ENCODE measurements at places on chromosomes 7 and 10.

- DNase-seq: no peak
These were observed 3.5 kb upstream of the RGS10 start for GRCh38 chr10:119546009-119546408.

GRCh38 chr10:47045331-47045861 lies 134.2 kb downstream of the PTPN20 start:
- DNase-seq: no peak

DNA sequence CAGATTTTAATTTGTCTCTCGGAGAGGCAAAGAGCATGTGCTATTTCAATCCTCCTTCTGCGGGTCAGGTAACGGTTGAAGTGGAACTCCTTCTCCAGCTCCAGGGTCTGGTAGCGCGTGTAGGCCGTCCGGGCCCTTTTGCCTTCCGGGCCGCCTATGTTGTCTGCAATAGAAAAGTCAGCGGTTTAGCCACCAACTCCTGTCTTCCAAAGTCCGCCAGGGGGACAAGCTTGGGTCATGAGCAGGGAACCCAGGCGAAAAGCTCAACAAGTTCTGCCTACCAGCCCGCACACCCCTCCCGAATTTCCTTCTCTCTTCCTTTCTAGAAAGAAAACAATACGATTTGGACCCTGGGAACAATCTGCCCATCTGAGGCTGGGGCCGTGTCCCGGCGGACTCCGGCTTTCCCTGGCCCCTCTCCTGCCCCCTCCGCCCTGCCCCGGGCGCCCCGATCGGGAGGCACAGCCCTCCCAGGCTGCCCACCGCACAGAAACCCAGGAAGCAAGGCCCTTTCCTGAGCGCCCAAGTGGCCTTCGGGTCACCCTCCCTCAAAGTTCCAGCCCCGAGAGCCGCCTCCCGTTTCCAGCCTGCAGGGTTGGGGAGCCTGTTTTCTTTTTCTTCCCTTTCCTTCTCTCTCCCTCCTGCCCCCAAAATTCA lies 1.4 kb downstream of the HOXA5 start:
- DNase-seq: peak; percentile 73

DNA sequence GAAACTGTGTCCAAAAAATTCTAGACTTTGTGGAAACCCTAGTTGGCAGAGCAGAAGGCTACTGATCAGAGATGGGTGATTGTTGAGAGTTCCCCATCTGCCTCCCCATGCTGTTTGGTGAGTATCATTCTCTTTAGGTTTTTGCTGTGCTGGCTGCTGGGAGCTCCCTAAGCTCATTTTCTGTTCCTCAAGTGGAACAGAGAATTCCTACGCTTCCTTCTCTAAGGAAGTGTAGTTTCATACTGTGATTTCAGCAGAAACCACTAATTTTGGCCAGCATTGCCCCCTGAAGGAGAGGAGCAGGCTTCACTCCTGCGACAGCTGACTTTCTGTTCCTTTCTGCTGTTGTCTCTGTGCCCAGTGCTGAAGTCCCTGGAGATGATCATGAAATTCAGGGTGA lies 355.3 kb upstream of the NPVF start:
- no peak for DNase-seq

DNA sequence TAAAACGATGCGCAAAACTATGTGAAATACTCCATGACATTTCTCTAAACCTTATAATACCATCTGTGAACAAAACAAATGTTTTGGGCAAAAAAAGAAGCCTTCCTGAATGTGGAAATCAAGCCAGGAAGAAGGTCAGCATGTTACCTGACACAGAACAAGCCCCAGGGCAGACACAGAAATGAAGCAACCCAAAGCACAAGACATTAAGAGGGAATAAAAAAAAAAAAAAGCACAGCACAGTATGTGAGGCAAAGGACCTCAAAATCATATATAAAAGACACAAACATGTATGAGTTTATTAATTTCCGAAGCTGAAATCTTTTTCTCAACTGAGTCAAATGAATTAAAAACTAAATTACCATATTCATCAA lies 161.8 kb downstream of the SKIDA1 start:
- no peak for DNase-seq

DNA sequence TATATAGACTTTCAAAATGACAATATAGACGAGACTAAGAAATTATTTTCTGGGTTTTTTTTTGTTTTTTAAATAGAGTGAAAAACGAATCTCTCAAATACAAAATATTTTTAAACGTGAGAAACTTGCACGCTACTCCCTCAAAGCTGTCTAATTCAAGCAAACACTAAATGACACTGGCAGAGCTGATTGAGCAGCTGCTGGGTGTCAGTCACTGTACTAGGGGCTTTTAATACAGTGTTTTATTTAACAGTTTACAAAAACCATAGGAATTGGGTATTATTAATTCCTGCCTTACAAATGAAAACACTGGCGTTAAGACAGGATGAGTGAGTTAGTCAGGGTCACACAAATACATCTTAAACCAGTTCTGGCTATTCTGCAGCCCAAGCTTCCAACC lies 1209.6 kb upstream of the C7orf33 start:
- DNase-seq: no peak

DNA sequence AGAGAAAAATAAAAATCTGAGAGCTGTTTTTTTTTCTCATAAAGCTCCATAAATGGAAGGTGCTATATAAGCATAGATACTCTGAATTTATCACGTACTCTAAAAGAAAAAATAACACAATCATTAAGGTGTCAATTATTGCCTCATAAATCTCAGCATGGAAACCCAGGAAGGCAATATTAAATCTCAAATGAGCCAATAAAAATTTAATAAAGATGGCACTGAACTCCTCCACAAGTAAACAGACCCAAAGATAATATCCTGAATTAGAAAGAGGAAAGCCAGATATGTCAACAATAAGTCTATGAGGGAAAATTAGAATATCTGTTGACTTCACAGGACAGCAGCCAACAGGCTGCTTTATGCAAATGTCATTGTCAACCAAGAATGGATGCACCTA lies 66.5 kb downstream of the CDK6 start:
- DNase-seq: no peak

DNA sequence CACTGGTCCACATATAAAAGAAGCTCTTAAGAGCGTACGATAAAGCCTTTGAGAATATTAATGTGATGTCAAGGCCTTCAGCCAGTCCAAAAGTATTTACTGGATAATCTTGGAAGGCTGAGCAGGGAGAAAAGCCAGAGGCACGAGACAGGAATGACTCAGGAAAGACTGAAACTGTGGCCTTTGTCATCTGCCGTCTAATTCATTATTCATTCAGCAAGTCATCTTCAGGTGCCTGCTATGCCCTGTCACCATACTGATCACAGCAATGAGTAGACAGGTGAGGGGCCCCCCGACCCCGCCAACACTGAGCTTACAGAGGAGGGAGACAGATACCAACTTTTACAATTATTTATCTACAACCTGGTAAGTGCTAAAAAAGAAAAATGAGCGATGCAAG lies 78.9 kb downstream of the VOPP1 start:
- DNase-seq: peak; percentile 56

DNA sequence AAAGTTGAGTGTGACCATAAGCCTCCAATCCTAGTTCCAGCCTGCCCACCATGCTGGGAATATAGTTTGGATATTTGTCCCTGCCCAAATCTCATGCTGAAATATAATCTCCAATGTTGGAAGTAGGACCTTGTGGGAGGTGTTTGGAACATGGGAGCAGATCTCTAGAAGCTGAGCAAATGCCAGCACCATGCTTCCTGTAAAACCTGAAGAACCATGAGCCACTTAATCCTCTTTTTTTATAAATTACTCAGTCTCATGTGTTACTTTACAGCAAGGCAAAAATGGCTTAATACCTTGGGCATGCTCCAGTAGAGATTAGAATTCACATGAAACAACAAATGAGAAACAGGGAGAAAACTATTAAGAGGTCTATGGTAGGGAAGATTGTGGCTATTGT lies 27.2 kb downstream of the STEAP1 start:
- no peak for DNase-seq

DNA sequence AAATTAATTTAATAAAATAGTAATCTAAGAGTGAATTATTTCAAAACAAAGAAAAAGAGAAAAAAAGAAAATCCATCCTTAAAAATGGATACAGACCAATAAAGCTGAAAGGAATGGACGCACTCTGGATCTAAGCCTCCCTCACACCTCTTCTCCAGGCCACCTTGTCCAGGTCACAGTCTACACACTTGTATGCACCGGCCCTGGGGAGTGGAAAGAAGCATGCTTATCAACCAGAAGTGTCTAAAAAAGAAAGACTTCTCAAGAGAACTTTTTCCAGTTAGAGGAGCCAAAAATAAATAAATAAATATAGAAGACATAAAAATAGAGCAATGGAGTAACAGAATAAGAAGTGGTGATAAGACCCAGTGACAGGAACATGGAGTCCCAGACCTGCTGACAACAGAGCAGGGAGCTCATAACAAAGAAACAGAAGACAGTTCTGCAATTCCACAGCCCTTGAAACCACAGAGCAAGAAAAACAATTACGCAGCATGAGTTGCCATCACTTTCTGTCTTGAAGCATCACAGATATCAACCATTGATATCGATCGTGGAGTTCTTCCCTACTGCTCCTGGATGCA lies 311.7 kb upstream of the NFE2L3 start:
- no peak for DNase-seq

DNA sequence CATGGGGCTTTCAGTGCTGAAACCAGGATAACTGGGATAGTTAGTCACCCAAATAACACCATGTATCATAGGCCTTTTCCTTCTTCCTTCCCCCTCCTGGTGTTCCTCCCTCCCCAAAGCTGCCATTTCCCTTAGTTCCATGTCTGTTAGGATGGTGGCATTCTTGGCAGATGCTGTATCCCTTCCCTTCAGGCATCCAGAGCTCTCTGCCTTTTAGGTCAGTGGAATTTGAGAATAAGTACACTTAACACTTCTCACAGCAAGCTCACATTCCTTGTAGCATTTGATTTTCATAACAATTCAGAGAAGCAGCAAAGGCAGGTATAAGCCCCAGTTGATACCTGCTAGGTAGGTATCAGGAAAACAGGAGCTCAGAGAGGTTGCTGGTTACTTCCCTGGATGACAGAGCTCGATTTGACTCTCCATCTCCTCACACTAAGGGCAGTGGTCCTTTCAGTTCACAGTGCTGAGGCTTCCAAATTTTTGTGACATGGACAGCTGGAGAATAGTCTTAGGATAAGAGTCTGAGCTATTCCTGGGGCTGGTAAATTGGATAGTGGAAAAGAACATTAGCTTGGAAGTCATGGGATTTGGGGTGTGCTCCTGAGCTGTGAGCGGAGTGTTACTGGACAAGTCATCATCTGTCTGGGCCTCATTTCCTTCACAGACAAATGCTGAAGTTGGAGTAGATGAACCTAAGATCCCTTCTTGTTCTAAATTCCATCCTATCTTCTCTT lies 108.7 kb upstream of the RHOBTB1 start:
- no peak for DNase-seq
